DND-41 (cell line): ENCODE measurements at places on chromosomes 16 and 17.

DNA sequence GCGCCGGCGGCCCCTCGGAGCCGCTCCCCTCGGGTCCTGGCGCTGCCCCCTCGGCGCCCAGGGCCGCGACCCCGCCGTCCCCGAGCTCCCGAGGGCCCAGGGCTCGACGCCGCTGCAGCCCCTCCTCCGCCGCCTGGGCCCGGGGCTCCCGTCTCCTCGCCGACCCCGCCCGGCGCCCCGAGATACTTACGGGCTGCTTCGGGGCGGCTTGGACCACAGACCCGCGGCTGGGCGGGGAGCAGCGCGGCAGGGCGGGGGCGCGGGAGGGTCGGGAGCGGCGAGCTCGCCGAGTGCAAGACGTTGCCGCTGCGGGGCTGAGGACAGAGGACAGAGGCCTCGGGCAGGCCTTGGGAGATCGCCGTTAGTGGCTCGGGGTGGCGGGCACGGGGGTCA lies 290 bp downstream of the TOB1 start:
- DNase-seq: no peak

DNA sequence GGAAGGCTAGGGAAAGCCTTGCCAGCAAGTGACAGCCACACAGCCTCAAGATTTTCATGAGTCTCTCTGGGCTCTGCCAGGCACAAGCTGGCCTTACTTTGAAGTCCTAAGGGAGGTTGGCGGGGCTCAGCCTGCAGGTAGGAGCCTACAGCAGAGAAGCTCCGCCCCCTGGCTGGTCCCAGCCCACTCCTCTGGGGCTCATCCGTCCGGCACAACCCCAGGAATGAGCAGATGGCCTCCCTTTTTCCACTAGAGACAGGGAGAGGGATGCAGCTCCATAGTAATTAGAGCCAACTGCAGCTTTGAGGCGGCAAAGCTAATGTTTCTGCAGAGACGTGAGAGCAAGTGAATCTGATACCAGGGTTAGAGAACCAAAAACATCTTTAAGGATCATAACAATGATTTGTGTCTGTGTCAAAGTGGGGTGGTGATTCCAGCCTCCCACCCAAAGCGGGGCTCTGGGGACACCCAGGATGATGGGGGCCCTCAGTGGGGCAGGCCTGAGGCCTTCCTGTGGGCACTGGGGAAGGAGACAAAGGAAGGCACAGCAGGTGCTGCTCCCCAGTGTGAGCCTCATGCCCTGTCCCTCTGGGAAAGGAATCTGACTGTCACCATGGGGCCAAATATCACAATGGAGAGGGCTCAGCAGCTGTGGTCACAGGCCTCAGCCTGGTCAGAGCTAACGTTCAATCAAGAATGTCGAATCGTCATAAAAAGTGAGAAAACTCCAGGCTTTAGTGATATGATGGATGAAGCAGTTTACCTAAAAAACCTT lies 61.5 kb downstream of the RBFOX3 start:
- DNase-seq: no peak

DNA sequence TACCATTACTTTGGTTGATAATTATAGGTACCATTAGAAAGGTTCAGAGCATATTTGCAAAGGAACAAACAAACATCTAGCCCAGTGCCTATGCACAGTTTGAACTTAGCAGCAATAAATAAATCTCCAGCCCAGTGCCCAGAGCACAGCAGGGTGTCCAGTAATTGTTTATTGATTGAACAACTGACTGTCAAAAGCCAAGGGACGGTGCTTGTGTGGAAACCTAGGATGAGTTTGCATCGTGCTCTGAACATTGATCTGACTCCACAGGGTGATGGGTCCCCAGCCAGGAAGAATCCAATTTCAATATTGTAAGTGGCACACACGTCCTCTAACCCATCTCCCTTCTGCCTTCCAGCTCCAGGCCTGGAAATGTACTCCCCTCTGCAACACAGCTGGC lies 625.5 kb upstream of the C16orf82 start:
- no peak for DNase-seq

GRCh38 chr17:46193626-46194392 lies 580 bp upstream of the KANSL1 start:
- peak; percentile 94 for DNase-seq

DNA sequence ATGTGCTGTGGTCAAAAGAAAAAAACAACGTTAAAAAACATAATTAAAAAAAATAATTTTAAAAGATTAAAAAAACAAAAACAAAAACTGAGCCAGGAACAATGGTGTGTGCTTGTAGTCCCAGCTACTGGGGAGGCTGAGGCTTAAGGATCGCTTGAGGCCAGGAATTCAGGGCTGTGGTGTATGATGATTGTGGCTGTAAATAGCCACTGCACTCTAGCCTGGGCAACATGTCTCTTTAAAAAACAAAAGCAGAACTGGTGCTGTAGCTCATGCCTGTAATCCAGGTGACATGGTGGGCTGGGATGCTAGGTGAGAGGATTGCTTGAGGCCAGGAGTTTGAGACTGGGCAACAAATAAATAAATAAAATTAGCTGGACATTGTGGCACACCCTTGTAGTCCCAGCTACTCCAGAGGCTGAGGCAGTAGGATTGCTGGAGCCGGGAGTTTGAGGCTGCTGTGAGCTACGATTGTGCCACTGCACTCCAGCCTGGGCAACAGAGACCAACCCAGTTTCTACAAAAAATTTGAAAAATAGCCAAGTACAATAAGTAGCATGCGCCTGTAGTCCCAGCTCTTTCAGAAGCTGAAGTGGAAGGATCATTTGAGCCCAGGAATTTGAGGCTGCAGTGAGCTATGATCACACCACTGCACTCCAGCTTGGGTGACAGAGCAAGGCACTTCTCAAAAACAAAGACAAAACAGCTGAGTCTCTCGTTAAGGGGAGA lies 43.6 kb downstream of the NFATC3 start:
- no peak for DNase-seq

DNA sequence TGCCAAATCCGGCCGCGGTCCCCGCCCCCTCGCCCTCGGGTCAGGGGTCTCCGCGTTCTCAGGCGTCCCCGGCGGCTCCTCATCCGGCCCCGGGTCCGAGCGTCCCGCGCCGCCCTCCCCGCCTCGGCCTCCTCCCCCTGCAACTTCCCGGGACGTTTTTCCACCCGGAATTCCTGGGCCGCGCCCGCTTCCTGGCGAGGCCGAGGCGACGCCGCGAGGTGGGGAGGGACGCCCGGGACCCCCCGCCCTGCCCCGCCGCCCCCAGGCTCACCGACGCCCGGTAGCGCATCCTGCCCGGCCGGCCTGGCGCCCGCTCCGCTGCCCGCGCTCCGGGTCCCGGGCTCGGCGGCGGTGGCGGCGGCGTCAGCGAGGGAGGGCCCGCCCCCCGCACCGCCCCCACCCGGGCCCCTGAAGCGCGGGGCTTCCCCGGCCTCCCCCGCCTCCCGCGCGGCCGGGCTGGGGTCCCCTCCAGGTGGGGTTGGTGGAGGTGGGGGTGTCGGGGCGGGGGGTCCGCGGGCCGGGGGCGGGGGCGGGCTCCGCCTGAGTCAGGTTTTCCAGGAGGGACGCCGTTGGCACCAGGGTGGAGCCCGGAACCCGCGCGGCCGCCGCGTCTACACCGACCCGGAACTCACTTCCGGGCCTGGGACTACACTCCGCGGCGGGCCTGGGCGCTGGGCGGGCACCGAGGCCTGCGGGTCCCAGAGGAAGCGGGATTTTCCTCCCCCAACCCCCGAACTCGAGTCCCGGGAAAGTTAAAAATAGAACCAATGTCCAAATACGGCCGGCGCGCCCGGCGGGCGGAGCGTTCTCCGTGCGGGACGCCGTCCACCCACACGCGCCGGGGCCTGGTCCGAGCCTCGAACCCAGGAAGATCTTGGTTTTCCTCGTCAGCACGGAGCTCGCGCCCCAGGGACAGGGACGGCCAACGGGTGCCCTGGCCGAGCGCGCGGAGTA lies 6.8 kb downstream of the MYO1C start:
- DNase-seq: peak; percentile 51

DNA sequence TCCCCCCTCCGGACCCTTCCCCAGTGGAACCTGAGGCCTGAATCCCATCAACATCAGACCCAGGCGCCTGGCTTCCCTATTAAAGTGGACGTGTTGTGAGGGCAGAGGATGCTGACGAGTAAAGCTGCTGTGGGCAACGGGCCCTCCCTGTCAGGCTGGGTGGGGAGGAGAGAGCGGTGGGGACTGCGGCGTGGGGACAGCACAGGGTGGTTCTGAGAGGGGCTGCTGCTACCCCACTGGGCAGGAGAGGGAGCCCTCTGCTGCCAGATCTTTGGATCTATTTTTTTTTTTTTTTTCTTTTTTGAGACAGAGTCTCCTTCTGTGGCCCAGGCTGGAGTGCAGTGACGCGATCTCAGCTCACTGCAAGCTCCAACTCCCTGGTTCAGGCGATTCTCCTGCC lies 5.9 kb downstream of the CA5A start:
- DNase-seq: no peak

- DNase-seq: no peak
Observed at GRCh38 chr17:82748756-82749155, 3.1 kb upstream of the TBCD start.

DNA sequence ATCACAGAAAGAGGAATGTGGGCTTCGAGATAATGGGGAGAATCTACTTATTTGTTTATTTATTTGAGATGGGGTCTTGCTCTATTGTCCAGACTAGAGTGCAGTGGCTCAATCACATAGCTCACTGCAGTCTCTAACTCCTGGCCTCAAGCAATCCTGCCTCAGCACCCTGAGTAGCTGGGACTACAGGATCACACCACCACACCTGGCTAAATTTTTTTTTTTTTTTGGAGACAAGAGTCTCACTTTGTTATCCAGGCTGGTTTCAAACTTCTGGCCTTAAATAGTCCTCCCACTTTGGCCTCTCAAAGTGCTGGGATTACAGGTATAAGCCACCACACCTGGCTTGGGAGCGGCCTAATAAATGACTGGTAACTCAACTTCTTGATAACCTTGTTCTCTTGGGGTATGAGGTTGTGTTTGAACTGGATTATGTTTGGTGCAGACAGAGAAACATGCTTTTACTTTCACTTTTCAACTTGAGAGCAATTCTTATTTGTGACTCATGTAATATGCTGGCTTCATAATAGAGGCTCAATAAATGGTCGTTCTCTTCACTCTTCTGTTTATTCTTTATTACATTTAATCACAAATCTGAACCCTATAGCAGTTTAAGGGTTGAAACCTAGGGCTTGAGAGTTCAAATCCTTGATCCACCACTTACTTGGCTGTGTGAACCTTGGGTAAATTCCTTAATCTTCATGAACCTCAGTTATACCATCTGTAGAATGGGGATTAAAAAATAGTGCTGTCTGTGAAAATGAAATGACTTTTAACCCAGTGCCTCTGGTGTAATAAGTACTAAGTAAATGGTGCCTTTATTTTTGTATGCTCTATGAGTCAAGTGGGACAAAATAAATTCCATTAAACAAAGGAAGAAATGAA lies 129.1 kb upstream of the HS3ST2 start:
- no peak for DNase-seq
